ENCODE measurements at places on chromosomes 1 and 21.

DNA sequence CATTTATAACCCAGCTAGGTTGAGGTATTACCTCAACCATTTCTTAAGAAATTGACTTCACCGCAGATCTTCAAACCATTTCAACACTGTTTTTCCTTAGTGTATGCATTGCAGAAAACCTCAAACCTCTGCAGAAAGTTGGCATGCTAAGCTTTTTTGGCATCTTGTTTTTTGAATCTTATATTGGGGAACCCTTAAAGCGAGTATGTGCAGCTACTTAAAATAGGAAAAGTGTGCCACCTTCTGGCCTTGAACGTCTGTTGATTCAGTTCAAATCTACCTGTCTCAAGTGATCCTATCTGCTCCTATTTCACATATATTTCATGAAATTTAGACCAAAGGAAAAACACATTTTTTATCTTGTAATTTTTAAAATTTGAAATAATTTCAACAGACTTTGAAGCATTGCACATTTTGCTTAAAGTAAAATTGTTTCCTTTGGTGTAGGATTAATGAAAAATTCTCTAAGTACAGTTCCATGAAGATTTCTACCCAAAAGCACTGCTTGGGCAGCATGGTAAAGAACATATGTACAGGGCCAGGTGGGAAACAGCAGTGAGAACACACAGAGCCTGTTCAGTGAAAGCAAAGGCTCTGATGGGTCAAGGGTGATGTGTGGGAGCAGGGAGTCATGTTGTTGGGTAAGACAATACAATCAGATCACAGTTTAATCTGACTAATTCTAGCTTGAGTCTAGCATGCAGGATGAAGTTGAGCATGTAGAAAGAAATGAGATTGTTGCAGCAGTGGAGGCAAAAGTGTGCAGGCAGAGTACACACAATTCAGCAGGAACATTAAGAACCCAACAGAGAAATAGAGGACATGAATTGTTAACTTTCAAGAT lies 17.2 kb downstream of the HENMT1 start:
- DNase-seq = no peak

GRCh38 chr1:22326372-22326915 lies 125.2 kb upstream of the ZBTB40 start:
- DNase-seq = no peak

GRCh38 chr1:235790123-235790522 lies 76.6 kb downstream of the LYST start:
- no peak for DNase-seq

GRCh38 chr1:53281133-53281532 lies 42.8 kb upstream of the MAGOH start:
- no peak for DNase-seq

DNA sequence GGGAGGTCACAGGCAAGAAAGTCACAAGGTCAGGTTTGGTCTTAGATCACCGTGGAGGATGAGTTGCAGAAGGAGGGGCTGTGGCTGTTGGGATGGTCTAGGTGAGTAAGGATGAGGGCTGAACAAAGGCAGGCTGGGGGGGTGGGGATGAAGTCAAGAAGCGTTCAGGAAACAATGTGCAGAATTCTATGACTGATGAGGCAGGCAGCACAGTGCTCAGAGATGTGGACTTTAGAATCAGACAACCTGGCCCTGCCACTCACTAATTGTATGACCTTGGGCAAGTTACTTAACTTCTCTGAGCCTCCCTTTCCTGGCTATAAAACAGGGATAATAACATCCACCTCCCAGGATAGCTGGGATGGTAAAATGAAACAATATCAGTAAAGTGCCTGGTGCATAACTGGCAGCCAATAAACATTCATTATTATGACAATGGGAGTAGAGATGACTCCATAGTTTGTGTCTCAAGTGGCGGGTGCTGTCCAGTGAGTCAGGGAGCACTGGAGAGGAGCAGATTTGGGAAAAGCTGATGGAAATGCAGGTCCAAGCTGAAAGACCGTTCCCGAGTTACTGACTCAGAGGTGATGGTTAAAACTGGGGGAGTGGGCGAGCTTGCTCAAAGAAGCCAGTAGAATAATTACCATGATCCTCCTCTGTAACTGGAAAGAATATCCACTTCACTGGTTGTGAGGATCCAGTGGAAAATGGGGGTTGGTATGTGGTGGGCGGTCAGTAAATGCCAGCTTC lies 2.1 kb downstream of the TIE1 start:
- no peak for DNase-seq

DNA sequence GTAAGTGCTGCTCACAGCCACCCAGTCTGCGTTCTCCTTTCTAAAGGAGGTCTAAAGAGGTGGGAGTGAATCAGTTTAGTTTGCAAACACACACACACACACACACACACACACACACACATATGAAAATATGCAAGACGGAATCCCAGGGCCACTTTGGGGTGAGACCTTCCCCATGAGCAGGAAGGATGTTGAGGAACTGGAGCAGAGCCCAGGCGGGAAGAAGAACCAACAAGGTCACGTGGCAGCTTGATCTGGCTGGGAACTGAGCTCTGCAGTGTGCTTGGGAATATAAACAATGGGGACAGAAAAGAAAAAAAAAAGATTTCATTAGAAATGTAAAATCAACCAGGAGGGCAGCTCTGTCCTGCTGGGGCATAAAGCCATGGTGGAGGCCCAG lies 32.6 kb downstream of the OR2G3 start:
- DNase-seq = no peak

DNA sequence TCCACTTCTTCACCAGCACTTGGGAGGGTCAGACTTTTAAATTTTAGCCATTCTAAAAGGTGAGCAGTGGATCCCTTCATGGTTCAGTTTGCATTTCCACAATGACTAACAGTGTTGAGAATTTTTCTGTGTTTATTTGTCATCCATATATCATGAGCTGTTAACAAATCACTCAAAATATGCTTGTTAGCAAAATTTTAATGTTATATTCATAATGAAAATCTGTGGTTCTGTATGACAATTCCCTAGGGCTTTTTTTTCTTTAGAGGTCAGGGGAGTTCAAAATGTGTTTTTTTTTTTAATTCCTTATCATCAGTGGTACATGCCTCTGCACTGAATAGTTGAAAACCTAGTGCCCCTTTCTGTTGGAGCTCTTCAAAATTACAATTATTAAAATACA lies 682.2 kb upstream of the ADGRL2 start:
- DNase-seq = no peak

GRCh38 chr1:78561856-78562255 lies 58.4 kb upstream of the IFI44L start:
- DNase-seq = no peak

DNA sequence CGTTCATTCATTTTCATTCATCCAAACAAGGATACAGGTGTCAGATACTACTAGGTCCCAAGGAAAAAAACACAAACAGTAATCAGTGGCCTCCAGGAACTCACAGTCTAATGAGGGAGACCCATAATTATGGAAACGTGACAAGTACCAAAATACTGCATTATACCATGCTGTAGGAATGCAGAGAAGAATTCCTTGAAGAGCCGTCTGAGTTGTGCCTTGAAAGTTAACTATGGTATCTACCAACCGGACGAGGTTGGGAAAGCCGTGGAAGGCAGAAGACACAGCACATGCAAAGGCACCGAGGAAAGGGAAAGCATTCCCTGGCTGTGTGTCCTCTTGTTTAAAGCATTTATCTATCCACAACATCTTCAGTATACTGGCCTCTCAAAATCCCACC lies 206.0 kb downstream of the DAB1 start:
- no peak for DNase-seq

DNA sequence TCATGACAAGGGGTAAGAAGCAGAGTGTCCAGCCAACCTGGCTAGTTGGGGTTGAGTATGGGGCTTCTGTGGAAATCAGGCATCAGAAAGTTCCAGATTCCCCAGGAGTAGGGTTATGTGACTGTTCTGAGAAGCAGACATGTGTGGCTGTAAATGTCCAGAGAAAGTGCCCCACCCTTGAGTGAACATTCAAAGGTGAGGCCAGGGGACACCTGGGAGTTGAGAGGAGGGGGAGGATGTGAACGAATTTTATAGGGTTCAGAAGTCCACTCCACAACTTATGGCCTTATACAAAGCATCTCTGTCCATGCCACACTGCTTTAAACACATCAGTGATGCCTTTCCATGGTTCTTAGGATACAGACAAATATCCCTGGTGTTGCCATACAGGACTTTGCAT lies 133.3 kb downstream of the IGSF21 start:
- no peak for DNase-seq

- DNase-seq = no peak
Observed at GRCh38 chr21:33386222-33386784, 16.9 kb upstream of the IFNGR2 start.

GRCh38 chr1:180994262-180994661 lies 28.4 kb downstream of the STX6 start:
- no peak for DNase-seq

DNA sequence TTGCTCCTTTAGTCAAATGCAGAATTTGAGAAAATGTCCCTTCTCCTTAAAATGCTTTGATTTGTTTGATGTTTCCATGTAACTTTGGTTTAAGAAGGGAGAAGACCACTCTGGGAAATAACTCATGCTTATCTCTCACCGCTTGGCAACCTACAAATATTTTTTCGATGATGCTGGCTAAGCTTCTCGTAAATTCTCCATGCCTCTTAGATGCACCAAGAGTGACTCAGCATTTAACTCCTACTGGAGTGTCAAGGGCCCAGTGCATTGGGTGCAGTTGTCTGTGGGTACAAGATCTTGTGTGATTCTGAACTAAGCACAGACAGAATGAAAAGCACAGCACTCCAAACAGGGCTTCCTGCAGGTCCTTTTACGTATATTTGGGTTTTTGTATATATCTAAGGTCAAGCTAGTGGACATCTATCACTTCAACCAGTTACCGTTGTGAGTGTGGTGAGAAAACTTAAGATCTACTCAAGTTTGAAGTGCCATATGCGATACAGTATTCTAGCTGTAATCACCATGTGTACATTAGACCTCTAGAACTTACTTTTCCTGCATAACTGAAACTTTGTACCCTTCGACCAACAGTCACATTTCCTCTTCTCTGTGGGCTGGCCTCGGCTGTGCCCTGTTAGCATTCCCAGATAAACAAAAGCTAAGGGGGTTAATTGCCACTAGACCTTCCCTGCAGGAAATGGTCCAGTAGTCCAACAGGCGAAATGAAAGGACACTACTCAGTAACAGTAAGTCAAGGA lies 55.8 kb downstream of the COL18A1 start:
- no peak for DNase-seq

DNA sequence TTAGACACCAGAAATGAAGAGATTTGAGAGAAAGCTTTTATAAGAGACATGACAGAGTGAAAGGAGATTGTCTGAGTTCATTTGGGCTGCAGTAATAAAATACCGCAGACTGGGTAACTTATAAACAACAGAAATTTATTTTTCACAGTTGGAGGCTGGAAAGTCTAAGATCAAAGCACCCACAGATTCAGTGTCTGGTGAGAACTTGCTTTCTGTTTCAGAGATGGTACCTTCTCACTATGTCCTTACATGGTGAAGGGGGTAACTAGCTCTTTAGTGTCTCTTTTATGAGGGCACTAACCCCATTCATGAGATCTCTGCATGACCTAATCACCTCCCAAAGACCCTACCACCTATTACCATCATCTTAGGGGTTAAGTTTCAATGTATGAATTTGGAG lies 30.9 kb upstream of the FCRL4 start:
- no peak for DNase-seq

- no peak for DNase-seq
Observed at GRCh38 chr21:39024538-39024937, 158.7 kb downstream of the PSMG1 start.

DNA sequence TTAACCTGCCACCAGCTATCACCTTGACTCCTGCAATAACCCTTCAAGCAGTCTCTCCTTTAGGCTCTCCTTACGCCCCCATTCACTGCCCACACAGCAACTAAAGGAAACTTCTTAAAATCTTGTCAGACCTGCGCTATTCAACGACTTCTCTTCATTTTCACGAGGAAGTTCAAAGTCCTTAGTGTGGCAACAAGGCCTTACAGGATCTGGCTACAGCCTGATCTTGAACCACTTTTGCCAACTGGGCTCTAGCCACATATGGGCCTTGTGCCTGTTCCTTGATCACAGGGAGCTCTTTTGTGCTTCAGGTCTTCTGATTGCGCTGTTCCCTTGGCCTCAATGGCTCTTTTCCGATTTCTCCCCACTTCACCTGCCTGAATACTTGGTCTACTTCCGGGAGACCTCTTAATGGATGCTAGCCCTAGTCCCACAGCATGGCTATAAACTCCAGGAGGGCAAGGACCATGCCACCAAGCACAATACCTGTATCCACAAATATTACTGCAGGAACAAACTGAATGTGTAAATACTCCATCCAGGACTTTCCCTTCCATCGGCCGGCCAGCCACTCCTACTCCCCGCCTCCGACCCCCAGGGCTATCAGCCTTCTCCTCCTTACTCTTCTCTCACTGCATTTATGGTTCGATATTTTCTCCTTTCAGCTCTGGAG lies 2.3 kb upstream of the CTNNBIP1 start:
- no peak for DNase-seq

DNA sequence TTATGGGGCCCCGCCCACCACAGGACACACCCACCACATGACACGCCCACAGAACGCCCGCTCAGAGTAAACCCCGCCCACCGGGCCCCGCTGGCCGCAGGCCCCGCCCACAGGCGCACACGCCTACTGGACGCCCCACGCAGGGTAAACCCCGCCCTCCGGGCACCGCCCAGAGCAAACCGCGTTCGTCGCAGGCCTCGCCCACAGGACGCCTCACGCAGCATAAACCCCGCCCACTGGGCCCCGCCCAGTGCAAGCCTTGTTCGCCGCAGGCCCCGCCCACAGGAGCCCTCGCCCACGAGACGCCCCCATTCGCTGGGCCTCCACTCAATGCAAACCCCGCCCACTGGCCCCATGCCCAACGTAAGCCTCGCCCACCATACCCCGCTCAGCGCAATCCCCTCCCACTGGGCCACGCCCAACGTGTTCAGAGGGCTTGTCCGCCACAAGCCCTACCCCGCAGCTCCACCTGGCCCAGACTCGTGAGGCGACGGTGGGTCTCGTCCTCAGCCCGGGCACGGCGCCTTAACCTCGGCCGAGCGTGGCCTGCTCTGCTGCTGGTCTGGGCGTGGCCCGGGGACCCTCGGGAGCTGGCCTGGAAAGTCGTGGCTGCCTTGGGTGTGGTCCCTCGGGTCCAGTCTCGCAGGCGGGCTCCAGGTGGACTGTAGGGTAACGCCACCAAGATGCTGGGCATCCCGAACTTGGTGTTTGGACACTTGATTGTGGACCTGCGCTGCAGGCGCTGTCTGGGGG lies 401 bp upstream of the TMEM52 start:
- DNase-seq = peak; percentile 10

DNA sequence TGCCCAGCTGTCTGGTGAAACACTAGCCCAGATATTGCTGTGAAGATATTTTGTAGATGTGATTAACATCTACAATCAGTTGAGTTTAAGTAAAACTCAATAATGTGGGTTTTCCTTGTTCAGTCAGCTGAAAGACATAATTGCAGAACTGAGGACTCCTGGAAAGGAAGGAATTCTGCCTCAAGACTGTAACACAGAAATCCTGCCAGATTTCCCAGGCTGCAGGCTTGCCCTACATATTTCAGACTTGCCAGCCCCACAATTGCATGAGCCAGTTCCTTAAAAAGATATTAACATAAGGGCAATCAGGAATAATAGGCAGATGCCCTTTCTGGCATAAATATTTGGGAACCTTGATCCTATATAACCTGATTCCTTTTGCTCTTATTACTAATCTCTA lies 14.2 kb upstream of the NIBAN1 start:
- DNase-seq = no peak

- DNase-seq = no peak
Observed at GRCh38 chr1:5706239-5706638, 286.0 kb downstream of the NPHP4 start.

GRCh38 chr1:205068457-205069040 lies 15.7 kb downstream of the TMEM81 start:
- DNase-seq = no peak

GRCh38 chr21:46307625-46308024 lies 16.0 kb downstream of the C21orf58 start:
- no peak for DNase-seq

GRCh38 chr1:49013079-49013478 lies 236.4 kb upstream of the BEND5 start:
- no peak for DNase-seq
